ENCODE measurements at places on chromosomes 1 and 21. TPM values are rescaled to one million over a fixed set of nuclear protein-coding genes. Genes with fewer than 3 reads are reported as not detected.

- DNase-seq, result no peak
Measured at GRCh38 chr1:208150833-208151458, 93.2 kb downstream of the PLXNA2 start.

- DNase-seq, result no peak
Measured at GRCh38 chr1:100354971-100355394, 2.7 kb downstream of the CDC14A start.

DNA sequence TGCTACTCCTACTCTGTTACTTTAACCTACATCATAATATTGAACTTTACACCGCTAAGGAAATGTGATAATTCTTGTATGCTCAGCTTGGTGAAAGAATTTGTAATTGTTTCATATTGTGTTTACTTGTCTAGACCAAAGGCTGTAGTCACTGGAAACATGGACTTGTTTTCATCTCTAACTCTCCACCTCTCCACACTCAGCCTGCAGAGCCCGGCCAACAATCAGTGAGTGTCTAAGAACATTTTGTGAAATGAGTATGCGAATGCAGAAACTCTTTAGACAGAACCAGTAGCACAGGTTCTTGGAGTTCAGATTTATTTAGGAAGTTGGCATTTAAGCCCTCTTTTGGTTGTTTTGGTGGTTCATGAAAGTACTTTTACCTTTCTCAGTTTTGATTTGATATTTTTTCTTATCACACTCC lies 3.2 kb upstream of the RWDD3 start:
- no peak for DNase-seq

DNA sequence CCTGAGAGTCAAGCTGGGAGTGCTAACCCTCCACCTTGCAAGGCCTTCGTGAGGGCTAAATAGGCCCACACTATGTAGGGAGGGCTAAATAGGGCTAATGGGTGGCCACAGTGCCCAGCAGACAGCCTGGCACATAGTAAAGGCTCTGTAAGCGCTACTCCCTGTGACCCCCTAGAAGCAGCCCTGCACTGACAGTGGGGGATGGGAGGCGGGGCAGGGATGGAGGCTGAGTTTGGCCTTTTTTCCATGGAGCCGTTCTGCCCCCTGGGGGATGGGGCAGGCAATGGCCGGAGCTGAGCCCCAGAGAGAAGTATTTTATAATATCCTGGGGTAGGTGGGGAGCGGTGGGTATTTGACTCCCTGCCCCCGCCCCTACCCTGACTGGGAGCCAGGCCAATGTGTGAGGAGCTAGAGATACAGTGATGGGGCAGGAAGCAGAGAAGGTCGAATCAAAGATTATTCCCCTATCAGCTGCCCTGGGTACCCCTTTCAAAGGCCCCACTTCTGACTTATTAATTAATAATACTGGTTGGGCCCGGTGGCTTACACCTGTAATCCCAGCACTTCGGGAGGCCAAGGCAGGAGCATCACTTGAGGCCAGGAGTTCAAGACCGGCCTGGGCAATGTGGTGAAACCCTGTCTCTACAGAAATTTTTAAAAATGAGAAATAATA lies 42.3 kb downstream of the LACTBL1 start:
- DNase-seq, result no peak

DNA sequence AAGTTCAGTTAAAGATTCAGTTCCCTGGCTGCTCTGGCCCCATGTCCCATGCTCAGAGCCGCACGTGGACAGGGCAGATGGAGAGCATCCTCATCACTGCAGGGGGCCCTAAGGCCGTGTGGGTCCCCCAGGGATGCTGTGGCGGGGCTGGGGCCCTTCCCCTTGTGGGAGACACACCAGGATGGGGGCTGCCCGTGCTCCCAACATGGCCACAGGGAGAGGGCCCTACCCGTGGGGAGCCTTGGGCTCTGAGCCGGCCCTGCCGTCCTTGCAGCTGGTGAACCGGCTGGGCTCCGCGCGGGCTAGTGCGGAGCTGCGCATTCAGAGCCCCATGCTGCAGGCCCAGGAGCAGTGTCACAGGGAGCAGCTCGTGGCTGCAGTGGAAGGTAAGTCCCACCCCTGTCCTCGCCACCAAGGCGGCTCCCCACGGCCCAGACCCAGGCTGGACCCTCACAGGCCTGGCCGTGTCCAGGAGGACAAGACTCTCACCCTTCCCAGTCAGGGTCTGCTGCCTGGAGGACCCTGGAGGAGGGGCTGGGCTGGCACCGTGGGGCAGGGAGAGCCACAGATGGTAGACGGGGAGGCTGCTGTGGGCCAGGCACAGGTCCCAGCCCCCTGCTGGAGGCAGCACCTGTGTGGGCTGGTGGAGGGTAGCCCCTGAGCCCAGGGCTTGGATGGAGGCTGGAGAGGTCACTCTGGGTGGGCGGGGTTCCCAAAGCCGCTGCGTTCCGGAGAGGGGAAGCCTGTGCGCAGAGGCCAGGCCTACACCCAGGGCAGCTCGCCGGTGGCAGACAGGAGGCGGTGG lies 53.8 kb downstream of the TRIM11 start:
- no peak for DNase-seq

DNA sequence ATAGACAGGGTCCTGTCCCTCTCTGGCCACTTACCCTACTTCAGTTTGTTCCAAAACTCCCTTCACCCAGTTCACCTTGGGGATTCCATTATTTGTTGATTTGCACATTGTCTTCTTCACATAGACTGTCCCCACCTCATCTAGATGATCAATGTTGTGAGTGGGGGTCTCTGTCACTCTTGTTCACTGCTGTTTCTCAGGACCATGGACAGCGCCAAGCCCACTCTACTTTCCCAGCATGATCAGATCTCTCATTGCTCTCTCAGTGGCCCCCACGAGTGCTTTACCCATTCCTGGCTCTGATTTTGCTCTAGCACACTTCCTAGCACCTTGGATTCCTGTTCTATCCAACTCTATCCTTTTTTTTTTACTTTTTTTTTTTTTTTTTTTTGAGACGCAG lies 45.4 kb upstream of the IGSF21 start:
- no peak for DNase-seq

DNA sequence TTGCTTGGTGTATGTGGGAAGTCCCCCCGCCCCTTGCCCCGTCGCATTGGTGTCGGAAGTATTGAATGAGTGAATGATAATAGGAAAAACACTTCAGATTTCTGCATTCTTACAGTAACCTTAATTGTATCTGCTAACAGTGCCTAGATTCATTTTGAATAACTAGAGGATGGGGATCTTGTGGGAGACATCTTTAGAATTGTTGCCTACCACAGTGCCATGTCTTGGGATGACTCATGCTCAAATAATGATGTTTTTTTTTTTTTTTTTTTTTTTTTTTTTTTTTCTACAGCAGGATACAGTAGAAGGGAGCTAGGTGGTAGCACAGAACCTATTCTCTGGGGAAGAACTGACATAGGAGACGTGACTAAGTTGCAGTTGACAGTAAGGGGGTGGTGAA lies 237.9 kb downstream of the USP25 start:
- no peak for DNase-seq

DNA sequence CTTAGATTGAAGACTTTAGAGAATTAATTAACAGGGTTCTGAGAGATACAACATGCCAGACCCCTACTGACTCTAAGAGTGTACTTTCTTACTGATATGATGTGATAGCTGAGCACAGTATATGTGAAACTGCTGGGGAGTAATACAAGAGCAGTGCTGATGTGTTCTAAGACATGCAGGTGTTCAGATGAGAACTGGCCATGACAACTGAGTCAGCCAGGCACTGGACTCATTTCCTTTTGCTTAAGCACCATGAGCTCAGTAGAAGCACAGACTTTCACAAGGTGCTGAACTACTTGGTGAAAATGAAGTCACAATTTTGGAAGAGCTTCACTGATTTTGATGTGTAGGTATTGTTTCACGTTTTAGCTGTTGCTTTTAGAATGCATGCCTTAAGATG lies 15.9 kb upstream of the POGZ start:
- no peak for DNase-seq

GRCh38 chr1:226062558-226063223 lies at the start of gene H3-3A:
H3-3A (plus strand) TSS chr1:226062716; CDS start chr1:226064352, 1,636 bp downstream.
- peak; percentile 98 for DNase-seq

DNA sequence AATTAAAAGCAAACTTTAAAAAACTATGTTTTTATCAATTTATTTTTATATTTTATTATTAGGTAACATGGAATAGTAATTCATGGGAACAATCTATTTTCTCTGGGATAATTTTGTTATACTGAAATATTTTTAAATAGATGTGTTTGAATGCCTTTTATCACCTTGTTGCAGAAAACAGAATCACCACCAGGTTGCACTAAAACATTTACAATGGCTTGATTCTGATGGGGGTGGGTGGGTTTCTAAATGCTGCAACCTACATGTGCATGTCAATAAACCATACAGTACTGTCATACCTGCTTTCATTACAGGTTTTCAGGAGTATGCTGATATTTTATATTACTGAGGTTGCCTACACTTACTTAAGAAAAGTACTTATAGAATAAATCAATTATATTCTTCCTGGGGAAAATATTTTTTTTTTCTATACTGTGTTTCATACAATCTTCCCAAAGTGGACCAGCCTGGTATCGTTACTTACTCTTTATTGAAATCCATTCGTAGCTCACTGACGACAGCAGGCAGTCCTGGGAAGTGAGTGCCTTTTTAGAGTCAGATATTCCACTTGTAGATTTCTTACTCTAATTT lies 132.8 kb downstream of the PTPRC start:
- no peak for DNase-seq

GRCh38 chr1:98932184-98932583 lies 72.5 kb downstream of the PLPPR5 start:
- no peak for DNase-seq

GRCh38 chr1:8674912-8675311 lies 142.5 kb downstream of the RERE start:
- DNase-seq, result no peak

DNA sequence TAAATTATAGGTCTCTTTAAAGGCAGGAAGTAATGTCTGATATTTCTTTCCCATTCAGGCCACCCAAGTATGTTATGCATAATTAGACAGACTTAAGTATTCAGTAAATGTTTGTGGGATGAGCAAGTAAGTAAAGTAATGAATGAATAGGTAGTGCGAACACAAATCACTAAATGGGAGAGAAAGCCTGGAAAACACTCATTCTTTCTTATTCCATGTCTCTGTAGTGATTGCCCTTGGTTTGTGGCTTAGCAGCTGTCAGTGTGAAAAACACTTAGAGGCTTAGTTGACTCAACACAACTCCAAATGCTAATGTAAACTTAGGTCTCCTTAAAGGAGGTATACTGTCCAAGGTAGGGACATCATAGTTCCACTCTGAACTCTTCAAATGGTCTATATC lies 182.5 kb downstream of the ZC3H11B start:
- DNase-seq, result no peak

GRCh38 chr1:200310824-200311223 lies 99.0 kb downstream of the ZNF281 start:
- DNase-seq, result no peak

DNA sequence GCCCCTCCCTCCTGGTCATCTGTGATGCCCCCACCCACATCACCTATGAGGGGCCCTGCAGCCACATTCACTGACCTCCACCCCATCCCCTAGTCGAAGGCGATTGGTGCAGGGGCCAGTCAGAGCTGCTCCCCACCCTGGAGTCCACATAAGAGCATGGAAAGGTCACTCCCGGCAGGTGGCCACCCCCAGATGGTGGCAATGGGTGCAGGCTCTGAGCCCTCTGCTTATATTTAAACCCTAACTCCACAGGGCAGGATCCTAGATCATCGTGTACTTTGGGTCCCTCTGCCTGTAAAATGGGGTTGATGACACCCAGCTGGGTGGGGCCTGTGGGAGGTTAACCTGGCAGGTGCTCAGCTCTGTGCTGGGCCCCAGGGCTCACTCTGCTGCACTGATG lies 186.8 kb upstream of the C1orf174 start:
- no peak for DNase-seq

DNA sequence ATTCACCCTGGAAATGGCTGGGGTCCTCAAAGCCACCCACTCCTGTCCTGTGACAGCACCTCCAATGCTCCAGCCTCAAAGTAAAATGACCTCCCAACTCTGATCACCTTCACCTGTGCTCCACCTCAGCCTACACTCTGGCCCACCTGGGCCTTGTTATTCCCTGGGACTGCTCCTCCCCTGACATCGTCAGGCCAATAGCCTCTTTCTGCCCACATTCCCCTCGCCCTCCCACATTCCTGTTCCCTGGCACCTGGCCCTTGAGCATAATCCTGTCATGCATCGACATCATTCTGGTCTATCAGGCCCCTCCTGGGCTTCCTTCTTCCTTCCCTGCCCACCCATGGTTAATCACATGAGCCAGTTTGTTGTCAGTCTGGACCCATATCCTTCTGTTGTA lies 13.2 kb upstream of the BCAR3 start:
- DNase-seq, result no peak

DNA sequence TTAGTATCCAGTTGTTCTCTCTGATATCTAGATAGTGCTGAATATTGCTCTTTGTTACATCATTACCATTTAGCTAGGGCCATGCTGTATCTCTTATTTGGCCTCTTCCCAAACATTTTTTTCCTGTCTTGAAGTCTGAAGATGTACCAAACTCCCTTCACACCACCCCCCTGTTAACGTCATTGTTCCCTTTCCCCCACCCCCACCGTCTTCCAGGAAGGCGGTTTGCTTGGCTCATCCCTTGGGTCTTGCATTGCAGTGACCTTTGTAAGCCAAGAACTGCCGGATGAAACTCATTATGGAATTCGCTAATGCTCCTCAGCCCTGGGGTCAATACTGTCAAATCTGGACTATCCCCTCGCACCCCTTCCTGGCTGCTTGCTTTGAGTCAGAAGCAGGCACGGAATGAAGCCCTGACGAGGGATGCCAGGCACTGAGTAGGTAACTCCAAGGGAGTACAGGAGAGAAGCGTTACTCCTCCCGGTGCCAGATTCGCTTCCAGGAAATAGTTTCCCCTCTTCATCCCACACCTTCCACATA lies 283.1 kb downstream of the TM2D1 start:
- peak; percentile 48 for DNase-seq

DNA sequence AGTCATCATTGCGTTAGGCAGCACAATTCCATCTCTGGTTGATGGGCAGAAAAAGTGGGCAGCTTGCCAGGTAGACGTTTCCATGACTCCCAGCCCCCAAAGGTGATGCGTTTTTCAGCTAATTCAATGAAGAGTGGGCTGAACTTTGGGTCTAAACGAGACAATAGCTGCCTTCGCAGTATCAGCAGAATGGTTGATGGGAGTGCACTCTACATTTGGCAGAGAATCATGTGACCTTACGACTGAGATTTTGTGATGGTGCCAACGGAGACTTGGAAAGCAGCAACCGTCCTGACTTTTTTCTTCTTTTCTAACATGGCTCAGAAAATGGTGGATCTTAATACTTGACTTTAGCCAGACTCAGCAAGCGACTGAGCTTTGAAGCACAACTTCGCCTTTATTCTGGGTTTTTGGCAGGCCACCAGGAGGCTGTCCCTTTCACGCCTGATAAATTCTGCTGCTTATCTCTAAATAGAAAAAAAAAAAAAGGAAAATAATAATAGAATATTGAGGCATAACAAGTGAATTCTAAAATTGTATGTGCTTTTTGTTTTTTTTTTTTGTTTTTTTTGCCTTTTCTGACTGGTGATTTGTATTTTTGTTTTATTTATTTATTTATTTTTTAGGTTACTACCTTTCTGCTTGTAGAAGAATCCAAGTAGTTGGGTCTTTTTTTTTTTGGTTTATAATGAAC lies 804.8 kb downstream of the USP25 start:
- DNase-seq, result peak; percentile 50

The SERPINC1 gene
- 0.63 TPM for total RNA-seq

The PRAMEF11 gene
- not detected for total RNA-seq

The OR6N1 gene
- not detected for total RNA-seq

The NFIA gene
- 159 TPM for total RNA-seq

The LCE1F gene
- not detected for total RNA-seq

The KIF26B gene
- 0.46 TPM for total RNA-seq

The SLAMF1 gene
- total RNA-seq, result 1.6 TPM

The PLA2G2A gene
- 672 TPM for total RNA-seq

The MCOLN2 gene
- total RNA-seq, result 2.5 TPM

The PCBP3 gene
- total RNA-seq, result 1.1 TPM
